Glutamatergic neuron (in vitro differentiated cells): ENCODE measurements at places on chromosomes 2 and 18.

DNA sequence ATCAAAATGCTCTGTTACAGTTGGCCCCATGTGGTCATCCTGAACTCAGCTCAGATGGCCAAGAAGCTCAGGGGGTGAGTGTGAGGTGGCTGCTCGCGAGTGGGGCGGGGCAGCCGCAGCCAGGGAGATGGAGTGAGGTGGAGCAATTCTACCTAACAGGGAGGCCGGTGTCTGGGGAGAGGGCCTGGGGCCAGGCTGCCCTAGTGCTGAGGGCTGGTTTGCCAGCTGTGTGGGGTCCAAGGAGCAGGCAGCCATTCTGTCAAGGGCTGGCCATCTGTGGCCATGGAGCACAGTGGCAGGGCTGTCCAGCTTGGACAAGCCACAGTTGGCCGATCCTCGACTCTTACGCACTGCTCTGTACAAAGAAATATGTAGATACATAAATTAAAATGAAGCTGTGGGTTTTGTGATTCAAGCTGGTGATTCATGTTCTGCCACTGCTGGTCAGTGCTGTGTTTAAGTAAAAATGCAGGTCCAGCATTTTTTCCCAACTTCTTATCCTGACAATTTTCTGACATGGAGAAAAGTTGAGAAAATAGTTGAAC is 82.1 kb downstream of the HS6ST1 start:
- DNase-seq = peak; percentile 45

GRCh38 chr2:198659096-198659870 is 798.5 kb downstream of the SATB2 start:
- no peak for DNase-seq

DNA sequence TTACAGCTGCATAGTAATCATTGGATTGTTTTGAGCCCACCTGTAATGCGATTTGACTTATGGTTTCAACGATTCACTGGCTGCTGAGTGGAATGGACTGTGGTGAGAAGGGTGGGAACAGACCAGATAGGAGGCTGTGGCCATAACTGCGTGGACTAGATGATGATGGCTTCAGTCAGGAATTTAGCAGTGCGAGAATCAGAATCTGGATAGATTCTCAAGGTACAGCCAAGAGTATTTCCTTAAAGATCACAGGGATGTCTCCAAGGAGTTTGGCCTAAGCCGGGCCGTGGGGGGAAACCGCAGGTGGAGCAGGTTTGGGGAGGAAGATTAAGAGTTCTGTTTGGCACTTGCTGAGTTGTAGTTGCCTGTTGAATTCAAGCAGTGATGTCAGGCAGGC is 44.0 kb upstream of the CHMP1B start:
- DNase-seq = no peak

DNA sequence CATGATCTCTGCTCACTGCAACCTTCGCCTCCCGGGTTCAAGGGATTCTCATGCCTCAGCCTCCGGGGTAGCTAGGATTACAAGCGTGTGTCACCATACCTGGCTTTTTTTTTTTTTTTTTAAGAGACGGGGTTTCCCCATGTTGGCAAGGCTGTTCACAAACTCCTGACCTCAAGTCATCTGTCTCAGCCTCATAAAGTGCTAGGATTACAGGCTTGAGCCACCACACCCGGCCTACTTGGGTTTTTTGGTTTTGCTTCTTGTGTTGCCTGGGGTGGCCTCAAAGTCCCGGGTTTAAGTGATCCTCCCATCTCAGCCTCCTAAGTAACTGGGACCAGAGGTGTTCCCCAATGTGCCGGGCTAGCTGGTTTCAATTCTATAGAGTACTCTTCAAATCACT is 64.6 kb downstream of the NAPG start:
- DNase-seq = no peak

- no peak for DNase-seq
Observed at GRCh38 chr2:49332415-49332814, 178.1 kb upstream of the FSHR start.
